ENCODE measurements at places on chromosomes 7 and 10.

DNA sequence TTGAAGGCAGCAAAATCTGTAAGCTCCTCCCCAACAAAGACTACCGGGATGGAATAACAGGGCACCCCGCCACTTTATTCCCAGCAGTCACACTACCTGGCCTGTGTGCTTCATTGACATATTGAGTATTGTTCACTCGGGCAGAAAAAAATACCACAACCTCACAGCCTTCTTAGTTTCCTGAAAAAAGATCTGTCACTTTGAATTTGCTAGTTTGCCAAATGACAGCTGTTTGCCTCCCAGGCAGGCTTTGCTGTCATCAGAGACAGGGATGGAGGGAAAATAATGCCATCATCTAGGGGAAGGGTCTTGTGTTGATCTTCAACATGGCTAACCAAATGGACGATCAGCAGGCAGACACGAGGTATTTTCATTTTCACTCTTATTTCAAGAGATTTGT is 26.9 kb downstream of the BMPER start:
- DNase-seq = no peak

- no peak for DNase-seq
Observed at GRCh38 chr10:74056050-74056818, 58.3 kb downstream of the VCL start.

- no peak for DNase-seq
Observed at GRCh38 chr10:76282061-76283025, 850.9 kb downstream of the LRMDA start.

DNA sequence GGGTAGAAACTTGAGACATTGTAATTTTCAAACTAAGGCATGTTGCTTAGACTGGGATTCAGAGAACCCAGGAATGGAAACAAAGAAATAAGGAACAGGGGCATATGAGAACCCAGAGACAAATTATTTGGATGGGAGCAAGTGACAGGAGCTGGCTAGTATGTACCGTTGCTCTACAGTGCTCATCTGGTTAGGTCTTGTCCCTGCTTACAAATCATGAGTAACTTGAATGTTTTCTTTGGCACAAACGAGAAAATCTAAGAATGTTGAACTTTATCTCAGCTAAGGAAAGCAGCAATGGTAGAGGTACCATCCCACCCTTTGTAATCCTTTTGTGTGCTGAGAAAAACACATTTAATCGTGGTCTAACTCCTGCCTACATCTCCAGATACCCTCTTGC is 116.0 kb upstream of the IMMP2L start:
- no peak for DNase-seq

- DNase-seq = no peak
Observed at GRCh38 chr7:77655836-77656455, 40.3 kb upstream of the RSBN1L start.

DNA sequence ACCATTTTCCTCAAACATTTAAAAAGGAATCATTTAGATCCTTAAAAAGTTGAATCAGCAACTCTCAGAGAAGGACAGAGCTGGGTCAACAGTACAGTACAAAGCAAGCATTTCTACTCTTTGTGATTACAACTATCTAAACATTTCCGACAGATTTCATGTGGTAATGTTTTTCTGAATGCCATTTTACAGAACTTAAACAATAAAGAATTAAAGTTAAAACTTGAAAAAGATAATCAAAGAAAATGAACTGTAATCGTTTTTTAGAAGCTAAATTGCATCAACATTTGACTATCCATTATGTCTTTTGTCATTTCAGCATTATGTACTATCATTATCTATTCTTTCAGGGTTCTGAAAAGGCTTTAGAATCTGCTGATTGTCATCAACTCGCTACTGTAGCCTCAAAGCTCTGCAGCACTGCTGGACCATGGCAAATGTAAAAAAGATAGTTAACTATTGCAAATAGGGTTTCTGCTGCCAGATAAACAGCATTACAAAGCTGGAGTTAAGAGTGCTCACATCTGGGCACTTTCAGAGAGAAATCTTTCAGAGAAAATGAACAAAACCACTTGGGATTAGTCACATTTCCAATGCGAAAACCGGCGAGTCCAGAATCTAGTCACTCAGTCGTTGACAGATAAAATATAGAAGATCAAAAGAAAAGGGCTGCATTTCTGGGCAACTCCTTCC is 160.4 kb upstream of the LAMB4 start:
- DNase-seq = no peak

DNA sequence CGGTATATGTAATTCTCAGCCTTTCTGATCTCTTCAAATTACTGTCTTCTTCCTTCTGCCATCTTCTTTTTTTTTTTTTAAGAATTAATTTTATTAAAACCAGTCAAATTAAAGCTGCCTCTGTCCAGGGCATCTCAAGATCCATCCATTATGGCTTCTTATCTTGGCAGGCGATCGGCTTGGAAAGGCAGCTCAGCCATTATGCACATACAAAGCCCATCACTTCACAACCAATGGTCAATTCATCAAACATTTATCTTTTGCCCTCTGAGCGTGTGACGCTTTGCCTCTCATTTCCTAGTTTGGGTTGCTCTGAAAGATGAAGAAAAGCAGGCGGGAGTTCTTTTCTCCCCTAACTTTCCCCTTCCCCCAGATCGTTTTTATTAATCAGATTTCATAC is 591.6 kb downstream of the LRMDA start:
- no peak for DNase-seq

GRCh38 chr7:131105799-131106680 is 221.6 kb upstream of the MKLN1 start:
- no peak for DNase-seq

- no peak for DNase-seq
Observed at GRCh38 chr10:43686414-43686813, 37.7 kb upstream of the ZNF32 start.

GRCh38 chr10:119466076-119466475 is 76.4 kb downstream of the RGS10 start:
- no peak for DNase-seq

DNA sequence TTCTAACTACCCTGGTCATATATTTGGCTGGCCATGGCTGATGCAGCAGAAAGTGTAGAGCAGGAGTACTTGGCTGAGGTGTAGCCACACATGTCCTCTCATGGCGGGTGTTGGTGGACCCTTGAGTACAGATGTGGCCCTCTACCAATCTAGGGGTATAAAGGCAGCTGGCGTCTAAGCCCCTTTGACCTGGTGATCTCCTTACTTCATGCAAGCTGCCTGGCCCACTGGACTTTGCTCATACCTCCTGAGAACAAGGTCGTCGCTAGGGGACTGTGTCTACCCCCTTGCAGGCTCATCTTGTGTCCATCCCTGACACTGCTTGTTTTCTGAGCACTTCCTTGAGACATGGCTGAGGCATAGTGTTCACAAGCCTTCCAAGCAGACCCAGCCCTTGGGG is 287.8 kb downstream of the RPS24 start:
- no peak for DNase-seq

GRCh38 chr10:58666024-58666423 is 153.4 kb downstream of the BICC1 start:
- no peak for DNase-seq

- DNase-seq = no peak
Observed at GRCh38 chr10:90222372-90222771, 521.0 kb downstream of the KIF20B start.

DNA sequence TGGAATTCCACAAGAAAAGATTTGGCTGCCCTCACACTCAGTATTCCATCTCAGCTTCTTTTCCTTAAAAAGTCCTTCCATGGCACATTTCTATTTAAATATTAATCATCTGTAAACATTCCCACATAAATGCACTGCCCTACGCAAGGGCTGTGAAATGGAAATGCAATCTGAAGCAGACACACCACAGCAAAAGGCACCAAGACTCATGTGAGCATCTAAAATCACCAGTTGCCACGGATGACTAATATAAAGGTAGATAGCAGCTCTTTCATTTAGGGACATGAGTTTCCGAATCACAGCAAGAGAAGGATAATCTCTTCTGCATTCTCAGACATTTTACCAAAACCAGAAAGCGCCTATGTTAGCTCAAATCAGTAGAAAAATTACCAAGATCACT is 31.6 kb downstream of the COA1 start:
- DNase-seq = no peak

DNA sequence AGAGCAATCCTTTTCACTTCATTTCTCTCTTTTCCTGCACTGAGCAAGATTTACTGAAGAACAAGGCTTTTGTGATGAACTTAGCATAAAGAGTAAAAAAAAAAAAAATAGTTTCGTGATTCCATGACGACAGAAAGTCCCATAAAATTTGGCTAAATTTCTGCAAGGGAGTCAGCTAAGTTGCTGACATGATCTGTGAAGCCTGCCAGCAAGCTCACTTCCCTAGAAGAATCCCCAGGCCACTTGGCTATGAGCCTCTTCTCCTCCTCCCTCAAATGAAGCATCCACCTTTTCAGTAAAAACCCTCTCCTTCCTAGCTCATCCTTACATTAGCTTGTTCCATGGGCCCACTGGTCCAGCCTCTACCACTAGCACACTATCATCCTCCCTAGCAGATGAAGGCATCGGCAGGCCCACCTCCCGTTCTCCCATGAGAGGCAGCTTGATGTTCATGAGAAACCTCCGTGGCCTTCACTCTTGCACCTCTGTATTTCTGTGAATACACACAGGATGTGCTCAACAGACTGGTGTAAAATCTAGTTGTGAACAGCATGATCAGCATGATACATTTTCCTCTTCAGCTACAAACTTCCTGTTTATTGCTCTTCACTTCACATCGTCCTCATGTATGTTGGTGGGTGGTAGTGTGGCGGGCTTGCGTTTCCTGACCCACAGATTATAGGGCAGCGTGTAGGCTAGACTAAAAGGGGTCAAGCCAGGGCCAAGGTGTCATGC is 30.9 kb downstream of the GIMAP8 start:
- no peak for DNase-seq

GRCh38 chr7:65225422-65226006 is 148.1 kb upstream of the ZNF92 start:
- DNase-seq = no peak

GRCh38 chr10:105239311-105240219 is 598.5 kb downstream of the SORCS3 start:
- DNase-seq = no peak

DNA sequence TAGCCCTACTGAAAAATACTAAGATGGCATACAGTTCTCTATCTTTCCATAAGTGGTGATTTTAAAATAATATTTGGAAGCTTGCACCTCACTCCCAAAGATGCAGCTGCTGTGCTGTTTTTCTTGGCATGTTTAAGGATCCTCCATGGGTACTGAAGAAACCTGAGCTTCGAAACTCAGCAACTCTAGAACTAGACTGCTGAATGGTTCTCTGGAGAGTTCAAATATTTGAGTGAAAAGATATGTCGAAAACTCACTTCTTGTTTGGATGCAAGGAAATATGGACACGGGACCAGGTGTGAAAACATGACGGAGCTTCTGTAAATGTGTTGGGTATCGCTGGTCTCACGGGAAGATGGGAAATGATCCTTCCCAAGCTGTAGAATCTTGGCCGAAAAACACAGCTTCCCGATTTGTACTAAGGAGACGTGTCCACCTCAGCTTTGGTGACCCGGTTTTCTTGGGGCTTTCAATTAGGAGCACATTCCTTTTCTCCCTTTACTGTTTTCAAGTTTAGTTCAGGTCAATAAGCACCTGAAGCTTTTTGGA is 543.8 kb upstream of the NRP1 start:
- no peak for DNase-seq

- no peak for DNase-seq
Observed at GRCh38 chr7:28296571-28297483, 115.5 kb upstream of the CREB5 start.

DNA sequence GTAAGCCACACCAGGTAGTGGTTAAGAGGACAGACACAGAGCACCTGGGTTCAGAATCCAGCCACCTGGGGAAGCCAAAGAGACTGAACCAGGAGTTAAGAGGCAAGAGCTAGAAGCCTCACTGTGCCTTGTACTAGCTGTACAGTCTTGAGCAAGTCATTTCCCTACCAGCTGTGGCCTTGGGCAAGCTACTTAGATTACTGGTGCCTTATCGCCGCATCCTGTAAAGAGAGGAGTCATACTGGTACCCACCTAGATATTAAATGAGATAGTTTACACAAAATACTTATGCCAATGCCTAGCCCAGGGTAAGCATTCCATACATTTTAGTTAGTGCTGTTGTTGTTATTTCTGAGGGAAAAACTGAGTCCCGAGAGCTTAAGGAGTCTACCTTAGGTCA is 47.7 kb downstream of the HABP2 start:
- DNase-seq = no peak

GRCh38 chr10:26837139-26837538 is 23.6 kb downstream of the ABI1 start:
- DNase-seq = no peak

DNA sequence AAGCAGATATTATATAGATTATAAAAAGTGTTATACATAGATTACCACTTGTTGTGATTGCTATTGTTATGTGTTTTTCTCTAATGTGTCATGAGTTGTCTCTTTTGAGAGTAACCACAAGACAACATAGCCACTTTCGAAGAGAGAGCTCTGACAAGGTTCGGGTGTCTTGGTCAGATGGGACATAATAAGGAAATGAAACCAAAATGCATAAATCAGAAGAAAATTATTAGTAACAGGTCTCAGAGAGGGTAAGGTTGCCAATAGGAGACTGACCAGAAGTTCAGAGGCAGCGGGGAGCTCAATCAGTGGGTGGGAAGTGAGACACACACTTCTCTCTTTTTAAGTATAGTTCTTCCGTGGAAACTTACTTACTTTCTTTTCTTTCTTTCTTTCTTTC is 639.2 kb upstream of the POT1 start:
- DNase-seq = no peak

DNA sequence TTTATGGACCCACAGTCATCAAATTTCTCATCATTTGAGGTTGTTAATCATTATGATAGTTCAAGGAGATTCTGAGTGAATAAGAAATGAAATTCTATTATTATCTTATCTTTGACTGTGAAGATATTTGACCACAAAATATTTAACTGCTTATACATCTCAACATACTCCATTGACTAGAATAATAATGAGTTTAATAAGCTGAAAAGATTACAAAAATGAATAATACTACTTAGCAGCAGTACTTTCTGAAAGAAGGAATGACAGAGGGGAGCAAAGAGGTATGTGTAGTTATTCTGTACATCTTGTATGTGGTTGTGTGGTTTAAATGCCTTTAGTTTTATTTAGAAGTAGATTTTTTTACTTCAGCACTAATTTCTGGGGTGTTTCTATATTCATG is 214.2 kb downstream of the PRKG1 start:
- no peak for DNase-seq

GRCh38 chr10:79171504-79171903 is 102.7 kb downstream of the ZMIZ1 start:
- DNase-seq = no peak

DNA sequence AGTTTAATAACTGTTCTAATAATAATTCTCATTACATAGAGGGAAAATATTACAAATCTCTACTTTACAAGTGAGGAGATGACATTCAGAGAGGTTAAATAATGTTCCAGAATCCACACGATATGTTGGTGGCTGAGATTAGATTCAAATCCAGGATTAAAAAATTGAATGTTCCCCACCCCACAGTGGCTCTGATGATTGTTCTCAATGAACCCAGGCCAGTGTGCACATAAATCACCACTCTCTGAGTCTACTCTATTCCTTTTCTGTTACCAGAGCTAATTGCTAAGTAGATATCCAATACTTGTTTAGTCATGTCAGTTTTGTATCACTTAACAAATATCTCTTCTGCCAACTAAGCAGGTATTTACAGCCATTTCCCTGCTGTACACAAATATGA is 281.0 kb downstream of the ABCA13 start:
- DNase-seq = no peak

- no peak for DNase-seq
Observed at GRCh38 chr10:51204701-51205100, 130.4 kb downstream of the PRKG1 start.

GRCh38 chr7:140229101-140229525 is 52.3 kb upstream of the KDM7A start:
- no peak for DNase-seq

GRCh38 chr10:70323138-70323696 is 39.4 kb upstream of the NPFFR1 start:
- DNase-seq = no peak

- no peak for DNase-seq
Observed at GRCh38 chr10:47109906-47110305, 190.1 kb upstream of the GDF10 start.

Measured in NCI-H2107 (cell line).